ENCODE measurements at places on chromosomes 1 and 21.

- no peak for DNase-seq
Measured at GRCh38 chr1:12464045-12464461, 154.0 kb downstream of the DHRS3 start.

- DNase-seq, result no peak
Measured at GRCh38 chr1:112686835-112687234, 12.4 kb downstream of the MOV10 start.

- DNase-seq, result no peak
Measured at GRCh38 chr1:121518726-121519041, 333.9 kb downstream of the SRGAP2C start.

GRCh38 chr1:31198600-31198999, 41.1 kb downstream of the NKAIN1 start:
- DNase-seq, result no peak

- no peak for DNase-seq
Measured at GRCh38 chr1:155651861-155652661, 36.5 kb downstream of the YY1AP1 start.

GRCh38 chr21:29658934-29659203, 280.9 kb downstream of the GRIK1 start:
- DNase-seq, result no peak

- no peak for DNase-seq
Measured at GRCh38 chr1:19339214-19339861, 27.2 kb downstream of the SLC66A1 start.

DNA sequence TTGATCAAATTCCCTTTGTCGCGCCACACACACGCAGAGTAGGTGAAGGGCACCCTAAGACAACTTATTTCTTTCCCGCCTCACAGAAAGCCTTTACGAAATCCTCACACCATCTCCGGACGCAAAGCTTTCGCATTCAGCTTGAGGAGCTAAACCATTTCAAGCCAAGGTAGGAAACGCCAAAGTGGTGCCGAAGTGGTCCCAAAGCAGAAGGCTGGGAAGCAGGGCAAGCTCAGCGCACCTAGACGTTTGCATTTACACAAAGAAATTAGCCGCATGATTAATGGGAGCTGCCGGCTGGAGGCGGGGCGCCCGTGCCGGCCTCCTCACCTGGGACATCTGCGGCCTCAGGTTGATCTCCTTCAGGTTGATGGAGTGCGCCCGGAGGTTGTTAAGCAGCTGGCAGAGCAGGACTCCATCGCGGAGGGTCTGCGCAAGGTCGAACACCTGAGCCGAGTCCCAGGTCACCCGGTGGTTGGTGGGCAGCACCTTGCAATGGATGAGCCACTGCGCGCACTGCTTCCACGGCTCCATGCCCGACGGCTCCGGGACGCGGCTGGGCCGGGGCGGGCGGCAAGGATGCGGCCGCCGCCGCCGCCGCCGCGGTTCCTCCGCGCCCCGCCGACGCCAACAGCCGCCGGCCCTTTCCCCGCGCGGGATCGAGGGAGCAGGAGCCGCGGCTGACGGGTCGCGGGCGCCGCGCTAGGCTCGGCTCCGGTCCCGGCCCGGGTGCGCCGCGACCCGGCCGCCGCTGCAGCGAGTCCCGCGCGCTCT, 457 bp downstream of the VAV3 start:
- peak; percentile 11 for DNase-seq

Data from mucosa of descending colon (tissue), 3 donors.